ENCODE measurements at places on chromosomes 2 and 18.

DNA sequence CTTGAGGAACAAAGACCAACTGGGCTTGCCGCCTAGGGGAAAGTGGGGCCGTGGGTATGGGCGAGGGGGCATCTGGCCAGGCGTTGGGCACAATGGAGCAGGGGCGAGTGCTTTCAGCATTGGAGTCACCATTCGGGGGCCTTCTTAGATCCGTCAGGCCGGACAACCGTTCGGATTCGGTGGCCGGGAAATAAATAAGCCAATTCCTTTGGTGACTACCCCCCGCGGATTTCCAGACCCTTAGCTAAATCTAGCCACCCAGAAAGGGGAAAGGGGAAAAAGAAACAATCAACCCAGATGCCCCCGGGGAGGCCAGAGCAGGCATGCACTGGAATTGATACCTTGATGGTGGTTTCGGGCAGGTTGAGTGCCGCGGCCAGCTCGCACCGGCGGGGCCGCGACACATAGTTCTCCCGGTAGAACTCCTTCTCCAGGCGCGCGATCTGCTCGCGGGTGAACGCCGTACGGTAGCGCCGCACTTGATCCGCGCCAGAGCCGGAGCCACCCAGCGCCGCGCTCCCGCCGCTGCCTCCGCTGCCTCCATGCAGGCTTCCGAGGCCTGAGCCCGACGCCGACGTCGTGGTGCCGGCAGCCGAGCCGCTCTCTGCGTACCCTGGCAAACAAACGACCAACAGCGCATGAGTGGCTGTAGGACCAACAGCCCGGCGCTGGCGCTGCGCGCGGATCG is 1.8 kb downstream of the EVX2 start:
- DNase-seq = no peak

DNA sequence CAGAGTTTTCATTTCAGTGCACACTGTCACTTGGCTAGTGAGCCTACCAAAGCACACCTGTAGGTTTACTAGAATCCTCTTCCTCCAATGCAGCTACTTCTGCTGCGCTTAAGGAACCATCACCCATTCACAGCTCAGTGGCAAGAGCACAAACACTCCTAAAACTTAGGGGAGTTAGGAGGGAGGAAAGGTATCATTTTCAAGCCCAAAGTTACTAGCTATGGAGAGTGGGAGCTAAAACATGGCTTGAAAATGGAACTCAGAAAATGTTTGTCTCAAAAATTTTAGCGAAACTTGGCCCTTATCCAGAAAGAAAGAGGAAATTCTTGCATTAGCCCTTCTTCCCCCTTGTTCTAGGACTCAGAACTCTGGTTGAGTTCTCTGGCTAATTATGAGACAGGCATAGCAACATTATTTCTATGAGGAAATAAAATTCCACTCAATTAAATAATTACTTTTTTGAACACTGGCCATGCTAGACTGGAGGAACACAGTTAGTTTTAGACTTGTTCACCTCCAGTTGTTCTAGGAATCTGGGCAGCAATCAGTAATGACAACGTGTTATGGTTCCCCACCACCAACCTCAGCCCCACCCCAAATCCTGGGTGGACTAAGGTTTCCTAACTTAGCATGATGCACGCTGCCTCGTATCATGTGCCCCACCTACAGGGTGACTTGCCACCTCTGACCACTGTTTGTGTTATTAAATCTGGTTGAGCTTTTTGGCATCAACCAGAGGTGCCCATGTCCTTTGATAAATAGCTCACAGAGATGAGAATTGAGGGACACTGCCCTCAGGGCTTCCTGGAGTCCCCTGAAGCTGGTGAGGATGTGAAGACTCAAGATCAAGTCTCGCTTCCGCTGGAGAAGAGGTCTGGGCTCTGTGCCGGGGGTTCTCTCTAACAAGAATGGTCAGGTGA is 32.8 kb downstream of the LPIN2 start:
- DNase-seq = peak; percentile 74

DNA sequence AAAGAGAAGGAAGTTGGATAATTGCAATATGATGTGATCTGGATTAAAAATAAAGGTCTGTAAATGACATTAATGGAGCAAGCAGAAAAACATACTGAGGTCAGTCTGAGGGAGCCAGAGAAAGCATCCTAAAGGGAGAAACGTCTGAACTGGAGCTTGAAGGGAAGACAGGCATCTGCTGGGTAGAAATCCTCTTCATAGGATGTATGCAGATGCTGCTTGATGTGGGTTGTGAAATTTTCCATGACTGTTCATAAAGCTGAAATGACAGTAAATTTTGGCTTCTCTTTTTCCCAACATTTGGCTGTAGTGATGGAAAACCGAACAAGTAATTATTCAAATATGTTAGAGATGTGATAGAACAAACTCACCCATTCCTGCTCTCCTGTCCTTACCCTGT is 287.6 kb downstream of the CAMKMT start:
- no peak for DNase-seq

DNA sequence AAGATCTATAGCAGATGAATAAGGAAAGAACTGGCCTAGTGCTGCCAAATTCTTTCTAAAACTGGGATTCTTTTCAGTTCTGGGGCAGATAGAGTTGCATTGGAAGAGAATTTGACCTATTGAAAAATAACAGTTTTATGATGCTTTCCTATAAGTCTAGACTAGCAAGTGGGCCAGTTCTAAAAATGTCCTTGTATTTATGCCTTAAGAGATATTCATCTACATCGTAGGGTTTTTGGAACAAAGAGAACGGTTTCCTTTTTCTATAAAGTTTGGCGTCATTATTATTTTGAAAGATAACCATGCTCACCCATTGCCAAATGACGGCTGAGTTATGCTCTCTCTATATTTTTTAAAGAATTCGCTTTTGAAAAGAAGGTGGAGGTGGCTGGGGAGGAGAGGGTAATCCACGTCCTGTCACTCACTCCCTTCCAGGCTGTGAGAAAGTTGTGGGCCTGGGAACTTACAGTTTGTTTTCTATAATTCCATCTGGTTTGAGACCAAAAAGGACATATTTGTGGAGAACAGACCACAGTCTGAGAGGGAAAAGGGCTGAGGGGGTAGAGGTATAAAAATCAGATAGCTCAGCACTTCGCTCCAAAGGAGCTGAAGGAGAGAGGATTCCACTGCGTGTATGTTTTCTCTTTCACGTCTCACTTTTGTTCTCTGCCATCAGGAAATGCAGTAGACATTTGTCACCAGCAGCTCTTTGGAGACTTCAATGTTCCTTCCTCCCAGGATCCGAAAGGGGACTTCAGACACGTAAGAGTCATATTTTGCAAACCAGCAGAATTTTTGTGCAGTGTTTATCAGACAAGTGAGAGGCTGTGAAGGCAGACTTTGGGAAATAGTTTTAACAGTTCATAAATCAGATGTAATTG is 281.9 kb upstream of the FN1 start:
- no peak for DNase-seq

DNA sequence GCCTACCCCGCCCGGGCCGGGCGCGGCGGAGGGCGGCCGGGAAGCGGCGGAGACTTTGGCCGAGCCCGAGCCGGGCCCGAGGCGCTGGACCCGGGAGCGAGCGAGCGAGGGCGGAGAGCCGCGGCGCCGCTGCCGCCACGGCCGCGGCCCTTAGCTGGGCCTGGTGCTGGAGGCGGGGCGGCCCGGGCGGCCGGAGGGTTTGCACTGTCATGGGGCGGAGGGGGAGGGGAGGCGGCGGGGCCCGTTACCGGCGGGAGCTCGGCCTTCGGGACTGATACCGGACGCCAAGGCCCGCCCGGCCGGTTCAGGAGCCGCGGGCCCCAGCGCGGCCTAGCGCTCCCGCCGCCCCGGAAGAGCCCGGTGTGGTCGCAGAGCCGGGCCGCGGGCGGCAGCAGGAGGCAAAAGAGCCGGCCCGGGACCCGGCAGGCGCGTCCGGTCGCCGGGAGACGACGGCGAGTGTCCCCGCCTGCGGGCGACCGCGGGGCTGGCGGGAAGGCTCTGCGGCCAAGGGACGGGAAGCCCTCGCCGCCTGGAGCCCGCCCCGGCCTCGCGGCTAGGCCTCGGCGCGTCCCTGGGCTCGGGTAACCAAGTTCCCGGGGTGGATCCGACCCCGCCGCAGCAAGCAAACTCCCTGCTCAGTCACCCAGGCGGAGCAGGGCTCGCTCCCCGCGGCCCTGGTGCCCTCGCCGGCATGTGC is 697 bp downstream of the KCMF1 start:
- DNase-seq = peak; percentile 80

DNA sequence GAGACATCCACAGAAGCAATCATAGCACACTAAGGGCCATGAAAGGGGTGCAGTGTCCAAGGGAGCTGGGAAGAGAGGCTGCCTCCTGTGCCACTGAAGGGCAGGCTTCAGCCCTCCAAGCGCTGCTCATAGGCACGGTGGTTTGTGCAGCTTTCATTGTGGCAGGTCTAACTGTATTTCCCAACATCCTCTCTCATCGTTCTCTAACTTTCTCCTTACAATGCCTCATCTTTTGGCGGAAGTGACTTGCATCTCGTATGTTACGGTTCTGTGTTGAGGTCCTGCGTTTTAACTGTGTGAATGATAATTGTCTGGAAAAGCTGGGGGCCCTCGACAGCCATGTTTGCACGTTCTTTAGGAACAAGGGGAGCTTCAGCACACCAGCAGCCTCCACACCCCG is 213.9 kb downstream of the GBX2 start:
- no peak for DNase-seq

DNA sequence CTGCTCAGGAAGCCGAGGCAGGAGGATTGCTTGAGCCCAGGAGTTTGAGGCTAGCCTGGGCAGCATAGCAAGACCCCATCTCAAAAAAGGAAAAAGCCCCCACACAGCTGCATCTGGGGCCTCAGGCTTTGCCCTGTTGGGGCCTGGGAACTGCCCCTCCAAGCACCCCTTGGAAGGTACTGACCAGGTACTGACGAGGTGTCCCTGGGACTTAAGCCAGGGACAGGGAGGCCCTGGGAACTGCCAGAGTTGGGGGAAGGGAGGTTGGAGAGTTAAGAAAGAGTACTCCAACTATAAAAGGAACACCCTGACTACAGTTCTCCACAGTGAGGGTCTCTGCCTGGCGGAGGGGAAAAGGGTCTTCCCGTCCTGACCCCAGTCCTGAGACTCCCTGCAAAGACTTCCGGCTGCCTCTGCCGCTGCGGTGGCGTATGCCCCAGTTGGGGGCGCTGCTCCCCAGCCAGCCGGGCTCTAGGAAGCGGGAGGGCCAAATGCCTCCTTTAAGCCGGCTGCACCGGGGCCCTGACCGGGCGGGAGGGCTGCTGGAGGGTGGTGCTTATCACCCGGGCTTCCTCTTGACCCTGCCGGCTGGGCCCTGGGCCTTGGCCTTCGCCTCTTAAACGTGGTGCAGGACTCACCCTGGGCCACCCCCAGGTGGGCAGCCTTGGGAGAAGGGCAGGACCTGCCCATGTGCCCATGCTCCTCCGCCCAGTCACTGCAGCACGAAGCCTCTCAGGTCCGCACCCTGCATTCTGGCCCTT is 12.8 kb downstream of the SLC30A3 start:
- DNase-seq = peak; percentile 88

DNA sequence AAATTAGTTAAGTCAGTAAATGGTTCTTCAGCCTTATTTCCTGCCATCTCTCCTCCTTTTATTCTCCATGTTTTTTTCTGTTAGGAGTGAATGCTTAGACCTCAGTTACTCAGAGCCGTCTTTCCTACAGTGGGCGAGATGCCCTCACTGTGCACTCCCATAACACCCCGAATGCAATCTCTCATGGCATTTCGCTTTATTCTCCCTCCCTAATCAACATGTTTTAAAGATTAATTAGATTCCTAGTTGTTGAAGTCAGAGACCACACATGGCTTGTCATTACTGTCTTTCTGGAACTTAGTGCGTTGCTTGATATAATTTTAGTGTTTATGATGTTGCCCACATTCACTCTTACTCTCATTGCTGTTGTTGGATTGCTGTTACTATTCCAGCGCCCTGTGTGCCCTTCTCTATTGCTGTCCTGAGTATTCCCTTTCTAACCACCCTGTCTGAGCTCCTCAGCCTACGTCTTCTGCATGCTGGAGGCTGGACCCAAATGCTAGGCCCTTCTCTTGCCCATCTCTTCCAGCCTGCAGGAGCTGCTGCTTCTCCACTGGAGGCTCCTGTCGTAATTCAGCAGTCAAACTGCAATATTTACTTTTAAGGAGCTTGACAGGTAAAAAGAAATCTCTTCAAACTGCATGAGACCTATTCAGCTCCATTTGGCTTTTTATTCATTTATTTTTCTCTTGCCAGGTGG is 99.3 kb downstream of the MAP2 start:
- no peak for DNase-seq

DNA sequence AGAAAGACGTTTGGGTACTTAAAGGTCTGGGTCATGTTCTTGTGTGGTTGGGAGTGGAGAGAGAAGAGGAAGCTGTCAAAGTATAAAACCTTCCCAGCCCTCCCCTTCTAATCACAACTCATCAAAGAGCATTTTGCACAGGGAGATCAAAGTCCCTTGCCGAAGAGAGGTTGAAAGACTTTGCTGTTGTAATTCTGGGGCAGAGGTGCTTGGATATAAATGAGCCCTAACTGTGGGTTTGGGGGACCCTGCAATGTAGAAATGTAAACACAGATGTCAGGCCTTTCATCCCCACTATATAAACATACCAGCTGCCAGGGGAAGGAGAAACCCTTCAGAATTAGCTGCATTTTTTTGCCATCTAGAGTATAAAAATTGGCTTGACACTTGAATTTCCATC is 182.1 kb downstream of the ETAA1 start:
- peak; percentile 18 for DNase-seq

- DNase-seq = no peak
Observed at GRCh38 chr2:226286916-226287315, 512.7 kb downstream of the IRS1 start.

GRCh38 chr2:128642316-128642715 is 323.6 kb upstream of the HS6ST1 start:
- DNase-seq = no peak

DNA sequence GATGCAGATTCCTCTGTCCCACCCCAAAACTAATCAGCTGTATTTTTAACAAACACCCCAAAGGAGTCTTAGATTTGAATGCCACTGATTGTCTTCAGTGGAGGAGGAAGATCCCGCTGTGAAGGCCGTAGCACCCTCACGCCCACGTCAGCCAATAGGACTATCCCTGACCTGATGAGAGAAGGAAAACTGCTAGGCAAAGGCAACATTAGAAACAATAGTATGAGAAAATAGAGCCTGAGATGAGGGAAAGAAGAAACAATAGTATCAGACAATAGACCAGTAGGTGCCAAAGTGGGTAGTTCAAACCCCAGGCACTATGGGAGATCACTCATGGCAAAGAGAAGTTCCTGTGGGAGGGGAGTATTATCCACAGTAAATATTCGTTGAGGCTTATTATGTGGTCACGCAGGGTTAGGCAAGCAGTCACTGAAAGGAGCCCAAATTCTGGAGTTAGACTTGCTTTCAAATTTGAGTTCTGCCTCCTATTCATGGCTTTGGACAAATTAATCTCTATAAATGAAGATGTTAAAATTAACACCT is 2.8 kb downstream of the PCBP1 start:
- peak; percentile 38 for DNase-seq

DNA sequence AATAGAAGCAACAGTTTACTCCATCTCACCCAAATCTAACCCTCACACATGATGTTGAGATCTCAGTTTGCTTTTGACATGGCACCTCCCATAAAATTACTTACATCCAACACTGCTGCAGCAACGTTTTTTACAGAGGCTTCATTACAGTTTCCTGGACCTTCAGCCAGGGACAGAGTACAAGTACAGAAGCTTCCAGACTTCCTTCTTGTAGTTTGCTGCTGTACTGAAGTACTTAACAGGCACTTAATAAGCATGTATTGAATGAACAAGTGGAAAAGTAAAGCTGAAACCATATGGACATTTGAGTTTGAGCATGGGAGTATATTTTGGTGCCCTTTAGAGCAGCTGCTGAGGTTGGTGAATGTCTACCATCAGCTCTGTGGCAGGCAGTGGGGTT is 514.2 kb downstream of the PTPRM start:
- no peak for DNase-seq

All from hematopoietic multipotent progenitor cell treated with erythropoietin and hydrocortisone succinate and interleukin-3 and kit ligand, for 4 days (in vitro differentiated cells).